ENCODE measurements at places on chromosomes 2 and 18.

- DNase-seq: no peak
Observed at GRCh38 chr2:127642706-127643438, 3.1 kb upstream of the GPR17 start.

- DNase-seq: peak; percentile 20
Observed at GRCh38 chr2:72148003-72148836, 558 bp upstream of the CYP26B1 start.

DNA sequence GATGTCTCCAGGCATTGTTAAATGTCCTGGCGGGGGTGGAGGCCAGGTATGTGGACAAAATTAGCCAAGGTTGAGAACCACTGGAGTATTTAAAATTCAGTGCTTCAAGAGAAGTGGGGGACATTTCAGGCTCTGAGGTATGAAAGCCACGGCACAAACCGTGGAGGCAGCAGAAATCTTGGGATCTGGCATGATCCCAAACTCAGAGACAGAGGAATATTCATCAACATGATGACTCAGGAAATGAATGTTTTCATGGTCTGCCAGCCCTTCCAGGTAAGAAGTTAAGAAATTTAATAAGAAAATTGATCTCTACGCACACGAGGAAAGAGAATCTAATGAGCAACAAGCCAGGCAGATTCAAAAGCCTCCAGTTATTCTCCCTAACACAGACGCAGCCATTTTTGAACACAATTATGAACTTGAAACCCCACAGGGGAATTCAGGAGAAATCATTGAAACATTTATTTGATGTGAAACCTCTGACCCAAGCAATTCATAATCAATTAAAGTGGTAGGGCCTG, 11.3 kb upstream of the GRP start:
- no peak for DNase-seq

- no peak for DNase-seq
Observed at GRCh38 chr2:133476931-133477615, 91.2 kb downstream of the NCKAP5 start.

DNA sequence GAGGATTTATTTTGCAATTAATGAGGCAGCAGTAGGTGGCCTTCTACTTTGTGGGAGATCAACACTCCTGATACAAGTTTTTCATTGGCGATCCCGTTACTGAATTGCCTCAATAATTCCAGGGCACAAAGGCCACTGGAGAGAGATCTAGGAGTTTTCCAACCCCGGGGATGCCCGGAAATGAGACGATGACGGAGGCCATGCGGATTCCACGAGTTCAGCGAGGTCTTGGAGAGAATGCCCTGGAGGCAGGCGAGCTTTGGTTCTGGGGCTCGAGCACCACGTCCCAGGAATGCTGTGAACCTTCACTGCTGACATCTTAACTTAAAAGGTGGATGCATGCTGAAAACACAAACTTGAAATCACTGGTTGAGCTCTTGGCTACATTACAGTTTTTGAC, 74.2 kb downstream of the LDLRAD4 start:
- no peak for DNase-seq

DNA sequence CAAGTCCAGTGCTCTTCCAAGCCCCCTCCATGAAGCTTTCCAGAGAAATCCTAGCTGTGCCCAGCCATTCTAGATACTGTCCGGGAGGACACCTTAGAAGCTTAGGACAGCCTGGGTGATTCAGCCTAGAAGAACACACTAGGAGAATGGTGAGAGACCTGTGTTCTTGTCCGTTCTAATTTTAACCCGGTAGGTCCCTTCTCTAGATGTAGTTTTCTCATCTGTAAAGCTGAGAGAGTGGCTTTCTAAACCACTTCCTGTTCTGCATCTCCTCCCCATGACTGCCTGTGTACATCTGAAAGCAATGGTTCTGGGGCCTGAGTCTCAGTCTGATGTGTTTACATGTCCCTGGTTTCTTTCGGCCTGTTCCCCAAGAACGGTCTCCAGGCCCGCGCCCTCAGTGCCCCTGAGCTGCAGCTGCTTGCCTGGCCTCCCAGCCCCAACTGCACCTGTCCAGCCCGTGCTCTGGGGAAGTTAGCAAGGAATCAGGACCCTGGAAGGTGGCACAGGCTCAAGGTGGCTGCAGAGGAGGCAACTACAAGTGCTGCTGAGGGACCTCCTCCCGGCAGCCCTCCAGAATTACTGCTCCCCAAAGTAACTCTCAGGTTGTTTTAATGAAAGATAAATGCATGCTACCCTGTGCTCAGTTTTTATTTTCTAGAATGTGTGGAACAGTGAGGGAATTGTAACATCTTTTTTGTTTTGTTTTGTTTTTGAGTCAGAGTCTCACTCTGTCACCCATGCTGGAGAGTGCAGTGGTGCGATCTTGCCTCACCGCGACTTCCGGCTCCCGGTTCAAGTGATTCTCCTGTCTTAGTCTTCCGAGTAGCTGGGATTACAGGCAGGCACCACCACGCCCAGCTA, 105.9 kb downstream of the LBH start:
- DNase-seq: no peak

- no peak for DNase-seq
Observed at GRCh38 chr2:67186871-67187270, 210.3 kb upstream of the ETAA1 start.

DNA sequence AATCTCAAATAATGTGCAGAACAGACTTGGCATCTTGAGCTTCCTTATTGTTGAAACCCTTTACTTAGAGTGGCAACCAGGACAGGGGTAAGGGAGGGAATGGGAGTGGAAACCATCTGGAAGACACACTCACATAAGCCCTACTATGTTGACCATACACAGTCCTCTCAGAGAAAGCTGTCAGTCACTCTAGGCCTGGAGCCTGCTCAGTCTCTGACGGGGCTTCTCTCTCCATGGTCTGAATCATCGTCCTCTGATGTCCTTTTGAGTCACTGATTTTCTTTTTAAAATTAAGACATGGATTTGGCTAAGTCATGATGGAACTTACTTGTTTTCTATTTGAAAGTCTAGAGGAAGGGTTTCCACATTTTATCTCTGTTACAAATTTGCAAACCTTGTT, 74.0 kb downstream of the MYO1B start:
- DNase-seq: no peak

DNA sequence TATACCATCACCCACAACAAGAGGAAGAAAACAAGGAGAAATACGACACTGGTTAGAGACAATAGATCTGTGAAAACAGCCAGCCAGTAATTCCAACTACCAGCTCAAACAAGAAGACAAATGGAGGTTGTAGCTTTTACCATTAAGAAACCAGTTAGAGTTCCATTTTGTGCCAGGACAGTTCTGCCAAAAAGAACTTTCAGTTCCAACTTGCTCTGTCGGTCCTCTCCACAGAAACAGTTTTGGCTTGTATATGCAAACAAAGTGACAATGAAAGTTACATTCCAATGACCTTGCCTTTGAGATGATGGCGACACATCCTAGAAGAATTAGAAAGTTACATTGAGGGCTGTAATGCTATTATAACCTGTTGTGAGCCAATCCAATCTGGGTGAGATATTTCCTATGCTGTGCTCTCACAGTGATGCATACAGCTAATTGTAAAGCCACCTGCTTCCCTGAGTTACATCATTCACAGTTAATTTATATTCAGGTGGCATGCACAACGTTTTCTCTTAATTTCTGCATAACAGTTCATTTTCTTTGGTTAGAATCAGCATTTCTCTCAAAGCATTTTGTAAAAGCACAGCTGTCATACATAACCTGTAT, 1378.4 kb upstream of the PIK3C3 start:
- no peak for DNase-seq

DNA sequence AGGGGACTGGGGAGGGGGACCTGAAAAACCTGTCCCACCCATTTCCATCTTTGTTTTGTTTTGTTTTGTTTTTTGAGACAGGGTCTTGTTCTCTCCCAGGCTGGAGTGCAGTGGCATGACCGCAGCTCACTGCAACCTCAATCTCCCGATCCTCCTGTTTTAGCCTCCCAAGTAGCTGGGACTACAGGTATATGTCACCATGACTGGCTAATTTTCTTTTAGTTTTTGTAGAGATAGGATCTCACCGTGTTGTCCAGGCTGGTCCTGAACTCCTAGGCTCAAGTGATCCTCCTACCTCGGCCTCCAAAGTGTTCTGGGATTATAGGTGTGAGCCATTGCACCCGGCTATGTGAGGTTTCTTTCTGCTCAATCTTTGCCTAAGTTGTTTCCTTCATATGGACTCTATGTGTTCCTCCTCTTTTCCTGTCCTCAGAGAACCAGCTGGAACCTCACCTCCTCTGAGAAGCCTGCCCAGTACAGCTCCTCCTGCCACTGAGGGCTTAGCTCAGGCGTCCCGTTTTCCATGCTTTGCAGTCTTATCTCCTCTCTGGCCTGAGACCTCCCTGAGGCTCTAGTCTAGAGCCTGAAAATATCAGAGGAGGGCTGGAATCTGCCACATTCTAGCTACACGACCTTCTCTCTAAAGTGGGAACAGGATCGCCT, 74.8 kb downstream of the HS1BP3 start:
- no peak for DNase-seq

DNA sequence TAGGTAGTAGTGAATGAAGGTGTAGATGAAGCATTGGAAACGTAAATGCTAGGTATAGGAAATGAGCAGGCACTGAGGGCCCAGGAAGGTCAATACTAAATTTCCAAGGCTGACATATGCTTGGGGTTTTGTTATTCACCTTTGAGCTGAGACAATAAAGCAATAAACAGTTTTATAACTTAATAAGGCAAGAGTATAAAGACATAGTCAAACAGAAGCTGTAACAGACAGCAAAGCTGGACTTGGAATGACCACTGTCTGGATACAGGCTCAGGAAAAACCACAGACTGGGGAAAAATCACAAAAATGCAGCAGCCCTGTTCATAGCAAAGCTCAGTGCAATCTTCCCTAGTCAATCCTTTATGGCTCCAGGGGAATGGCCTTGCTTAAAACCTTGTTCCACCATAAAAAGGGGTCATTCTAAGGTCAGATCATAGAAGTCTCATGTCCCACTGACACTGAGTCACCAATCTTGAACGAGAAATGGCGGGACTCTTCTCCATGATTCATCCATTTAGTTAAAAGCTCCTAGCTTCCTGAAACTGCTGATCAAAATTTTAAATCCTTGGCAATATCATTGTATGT, 493.3 kb downstream of the CMPK2 start:
- DNase-seq: no peak

DNA sequence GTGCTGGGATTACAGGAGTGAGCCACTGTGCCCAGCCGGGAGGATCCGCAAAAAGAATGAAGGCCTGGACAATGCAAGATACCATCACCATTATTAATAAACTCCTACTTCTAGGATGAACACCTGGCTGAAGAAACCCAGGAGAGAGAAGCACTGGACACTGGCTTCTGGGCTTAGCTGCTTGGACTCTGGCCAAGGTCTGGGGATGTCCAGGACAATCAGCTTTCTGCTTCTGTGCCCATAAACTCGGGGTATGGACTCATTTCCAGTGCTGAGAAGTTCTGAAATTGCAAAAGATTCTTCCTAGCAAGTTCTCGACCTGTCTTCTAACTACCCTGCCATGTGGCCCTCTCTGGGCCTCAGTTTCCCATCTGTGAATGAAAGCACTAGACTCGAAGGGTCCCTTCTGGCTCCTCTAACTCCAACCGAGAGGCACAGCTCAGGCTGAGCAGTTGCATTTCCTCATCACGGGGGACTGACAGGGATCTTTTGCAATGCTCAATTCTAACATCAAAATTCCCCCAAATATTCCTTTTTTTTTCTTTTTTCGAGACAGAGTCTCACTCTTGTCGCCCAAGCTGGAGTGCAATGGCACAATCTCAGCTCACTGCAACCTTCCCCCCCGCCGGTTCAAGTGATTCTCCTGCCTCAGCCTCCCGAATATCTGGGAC, 2.4 kb upstream of the SH2D6 start:
- DNase-seq: no peak

- no peak for DNase-seq
Observed at GRCh38 chr2:237219826-237220225, 134.1 kb downstream of the COPS8 start.

- no peak for DNase-seq
Observed at GRCh38 chr2:11127761-11128160, 27.5 kb upstream of the SLC66A3 start.

GRCh38 chr18:12841070-12841469, 43.0 kb downstream of the PTPN2 start:
- DNase-seq: no peak

GRCh38 chr2:50556934-50557575, 474.9 kb downstream of the NRXN1 start:
- no peak for DNase-seq

GRCh38 chr2:131801210-131801744, 273.6 kb downstream of the CCDC74A start:
- no peak for DNase-seq

- DNase-seq: no peak
Observed at GRCh38 chr2:169139993-169140767, 70.8 kb downstream of the DHRS9 start.

GRCh38 chr2:170517538-170517937, 197.6 kb upstream of the SP5 start:
- no peak for DNase-seq

DNA sequence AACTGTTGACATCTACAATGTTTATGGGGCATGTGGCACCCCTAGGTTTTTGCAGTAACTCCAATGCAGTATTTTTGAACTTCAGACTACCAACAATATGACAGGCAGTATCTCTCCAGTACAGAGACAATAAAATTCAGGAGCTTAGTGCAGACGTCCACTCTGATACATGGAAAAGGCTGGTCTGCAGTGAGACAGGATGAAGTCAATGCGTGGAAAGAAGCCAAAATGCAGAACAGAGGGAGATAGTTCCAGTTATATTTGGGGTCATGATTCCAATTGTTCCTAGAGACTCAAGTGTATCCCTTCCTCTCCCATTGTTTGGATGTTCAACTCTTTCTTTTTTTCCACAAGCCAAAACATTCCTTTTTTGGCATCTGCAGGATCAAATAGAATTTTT, 18.7 kb upstream of the SMAD2 start:
- DNase-seq: peak; percentile 18

DNA sequence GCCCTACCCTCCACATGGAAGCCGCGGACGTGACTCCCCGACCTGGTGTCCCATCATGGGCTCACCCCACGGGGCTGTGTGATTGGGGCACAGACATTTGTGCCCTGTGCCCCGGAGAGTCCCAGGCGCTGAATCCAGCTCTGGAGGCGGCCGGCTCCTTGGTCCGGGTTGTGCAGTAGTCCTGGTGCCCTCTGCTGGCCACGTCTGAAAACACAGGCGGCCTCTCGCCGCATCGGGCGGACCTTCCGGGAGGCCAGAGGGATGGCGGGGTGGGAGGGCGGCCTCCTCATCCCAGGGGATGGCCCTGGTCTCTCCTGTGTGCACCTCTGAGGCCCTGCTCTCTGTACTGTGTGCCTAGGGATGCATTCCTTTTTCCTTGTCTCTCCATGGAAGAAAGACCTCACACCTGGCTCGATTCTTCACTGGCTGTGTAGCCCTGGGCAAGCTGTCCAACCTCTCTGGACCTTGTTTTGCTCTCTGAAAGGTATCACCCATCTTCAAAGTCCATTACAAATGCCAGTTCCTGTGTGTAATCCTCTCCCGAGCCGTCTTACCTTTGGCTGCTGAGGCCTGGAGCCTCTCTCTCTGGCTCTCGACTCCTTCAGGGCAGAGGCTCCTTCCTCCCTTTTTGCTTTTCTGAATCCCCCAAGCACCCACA, 27.6 kb downstream of the CELF4 start:
- peak; percentile 73 for DNase-seq

DNA sequence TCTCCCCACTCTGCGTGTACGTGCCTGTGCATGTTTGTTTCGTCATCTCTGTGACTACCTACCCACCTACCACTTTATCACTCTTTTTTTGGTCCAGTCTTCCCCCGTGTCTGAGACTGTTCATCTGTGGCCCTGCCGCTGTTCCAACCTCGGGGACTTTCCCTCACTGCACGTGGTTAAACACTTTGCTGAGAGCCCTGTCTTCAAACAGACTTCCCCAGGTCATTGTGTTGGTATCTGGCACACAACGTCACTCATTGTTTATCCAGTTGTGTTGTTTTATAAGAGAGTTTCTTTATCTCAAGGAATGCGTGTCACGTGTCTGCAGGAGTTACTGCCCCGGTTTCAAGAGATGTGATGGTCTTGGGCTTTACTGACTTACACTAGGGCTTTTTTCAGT, 262.0 kb upstream of the RASGRP3 start:
- DNase-seq: no peak
